ENCODE measurements at places on chromosomes 1 and 21. TPM values are rescaled to one million over a fixed set of nuclear protein-coding genes. Genes with fewer than 3 reads are reported as not detected.

Gene FAM151A
- total RNA-seq, result not detected

Gene ZNF683
- total RNA-seq, result not detected

Gene PAFAH2
- 8.5 TPM for total RNA-seq

Gene SPRR4
- total RNA-seq, result not detected

Gene ITPKB
- total RNA-seq, result 2.3 TPM

Gene SPRR5
- total RNA-seq, result not detected

Gene OR2G6
- total RNA-seq, result not detected

Gene CRYAA
- not detected for total RNA-seq

Gene ASCL5
- total RNA-seq, result not detected

Gene LRRC53
- total RNA-seq, result not detected

Gene RGS1
- not detected for total RNA-seq

Gene ADAM30
- not detected for total RNA-seq

Gene EDN2
- total RNA-seq, result 2.6 TPM

Gene FAAP20
- 18.6 TPM for total RNA-seq

Gene CYP4X1
- total RNA-seq, result 0.29 TPM

Gene TRAF3IP3
- not detected for total RNA-seq

All from A172 (cell line).